SJCRH30 (cell line): ENCODE measurements at places on chromosomes 12 and 14.
A peak's percentile ranks its signal among the peaks of the same experiment; 100 is the strongest.

DNA sequence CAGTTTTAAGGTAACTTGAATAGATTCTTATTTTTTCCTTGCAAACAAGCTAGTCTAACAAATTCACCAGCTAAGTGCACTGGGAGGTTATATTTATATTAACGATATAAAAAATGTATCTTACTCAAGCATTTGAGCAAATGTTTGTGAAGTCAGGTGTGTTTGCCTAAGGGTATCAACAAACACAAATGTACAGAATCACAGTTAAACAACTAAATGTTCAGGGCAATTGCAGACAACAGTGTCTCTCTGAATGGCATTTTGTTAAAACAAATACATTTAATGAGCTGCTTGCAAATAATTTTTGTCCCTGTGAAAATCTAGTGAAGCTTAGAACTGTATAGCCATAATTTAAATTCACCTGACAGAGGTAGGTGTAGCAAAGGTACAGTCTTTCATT is 28.2 kb upstream of the FLRT2 start:
- DNase-seq = no peak

DNA sequence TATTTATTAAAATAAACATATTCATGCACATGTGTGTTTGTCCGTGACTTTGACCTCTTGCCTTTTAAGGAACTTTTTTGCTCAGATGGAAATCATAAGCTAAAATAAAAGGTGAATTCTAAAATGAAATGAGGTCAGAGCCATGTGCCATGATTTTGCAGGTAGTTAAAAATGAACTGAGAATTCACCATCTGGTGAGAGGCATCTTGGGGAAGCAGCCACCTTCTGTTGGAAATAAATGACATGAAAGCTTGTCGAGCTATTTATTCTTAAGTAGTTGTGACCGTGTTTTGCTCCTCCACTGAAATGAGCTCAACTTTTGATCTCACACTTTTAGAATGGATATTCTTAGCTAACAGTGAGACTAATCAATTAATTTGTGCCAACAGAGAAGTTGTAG is 56.8 kb upstream of the CNOT2 start:
- DNase-seq = no peak

GRCh38 chr12:76962099-76962498 is 83.3 kb upstream of the CSRP2 start:
- no peak for DNase-seq

GRCh38 chr12:22808860-22809259 is 183.9 kb downstream of the ETNK1 start:
- no peak for DNase-seq

- DNase-seq = no peak
Measured at GRCh38 chr12:124385219-124385969, 90.5 kb downstream of the RFLNA start.

GRCh38 chr14:99647411-99647810 is 2.5 kb downstream of the HHIPL1 start:
- DNase-seq = no peak

- no peak for DNase-seq
Measured at GRCh38 chr12:15495746-15496145, 173.4 kb downstream of the PTPRO start.

DNA sequence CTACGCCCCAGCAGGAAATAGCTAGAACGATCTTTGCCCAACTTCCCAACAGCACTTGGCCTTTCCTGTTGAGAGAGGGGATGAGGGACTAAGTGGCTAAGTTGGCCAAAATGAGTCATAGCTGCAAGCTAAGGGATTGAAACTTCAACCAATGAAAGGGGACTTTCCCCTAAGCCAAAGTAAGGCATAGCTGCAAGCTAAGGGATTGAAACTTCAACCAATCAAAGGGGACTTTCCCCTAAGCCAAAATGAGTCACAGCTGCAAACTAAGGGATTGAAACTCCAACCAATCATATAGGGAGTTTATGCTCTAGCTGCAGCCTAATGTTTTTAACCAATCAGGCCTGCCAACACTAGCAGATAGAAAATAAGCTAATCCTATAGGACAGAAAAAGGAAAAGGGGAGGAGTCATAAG is 100.5 kb upstream of the SSTR1 start:
- DNase-seq = no peak

- DNase-seq = no peak
Measured at GRCh38 chr12:12138203-12139154, 67.7 kb downstream of the BCL2L14 start.

- no peak for DNase-seq
Measured at GRCh38 chr12:111467092-111467856, 61.6 kb downstream of the SH2B3 start.

DNA sequence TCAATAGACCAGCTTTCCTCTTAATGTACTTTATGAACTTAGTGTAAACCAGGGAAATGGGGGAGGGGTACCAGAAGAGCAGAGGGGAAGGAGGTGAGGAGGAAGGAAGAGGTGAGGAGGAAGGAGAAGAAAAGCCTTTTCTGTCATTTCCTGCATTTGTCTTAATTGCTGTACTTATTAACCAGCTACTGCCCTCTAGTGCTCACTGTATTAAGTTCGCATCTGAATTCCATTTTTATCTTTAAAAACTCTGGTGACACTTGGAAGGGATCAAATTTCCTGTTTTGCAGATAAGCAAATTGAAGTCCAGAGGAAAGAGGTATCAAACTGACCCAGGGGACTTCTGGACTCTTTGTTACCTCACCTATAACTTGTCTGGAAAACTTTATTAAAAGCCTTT is 22.2 kb downstream of the MANSC1 start:
- peak; percentile 75 for DNase-seq

DNA sequence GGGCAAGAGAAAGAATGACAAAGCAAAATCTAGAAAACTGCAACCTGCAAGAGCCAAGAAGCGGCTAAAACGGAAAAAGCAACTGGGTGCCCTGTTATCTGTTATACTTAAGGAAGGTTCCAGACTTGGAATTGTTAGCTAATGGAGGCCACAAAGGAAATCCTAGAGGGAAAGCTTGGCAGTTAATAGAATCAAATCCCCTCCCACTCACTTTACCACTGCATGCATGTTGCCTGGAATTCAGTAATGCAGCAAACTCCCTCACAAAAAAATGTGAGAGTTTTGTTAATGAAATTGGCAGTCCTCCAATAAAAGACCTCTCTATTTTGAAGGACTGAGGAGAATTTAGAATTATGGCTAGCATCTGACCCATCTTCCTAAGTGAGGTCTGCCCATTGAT is 164.2 kb upstream of the SOX5 start:
- DNase-seq = no peak

GRCh38 chr12:96093543-96094196 is 58.3 kb upstream of the LTA4H start:
- no peak for DNase-seq
